Uterus (tissue), 4 donors: ENCODE measurements at places on chromosomes 12 and 14. TPM values are rescaled to one million over a fixed set of nuclear protein-coding genes. Genes with fewer than 3 reads are reported as not detected.

DNA sequence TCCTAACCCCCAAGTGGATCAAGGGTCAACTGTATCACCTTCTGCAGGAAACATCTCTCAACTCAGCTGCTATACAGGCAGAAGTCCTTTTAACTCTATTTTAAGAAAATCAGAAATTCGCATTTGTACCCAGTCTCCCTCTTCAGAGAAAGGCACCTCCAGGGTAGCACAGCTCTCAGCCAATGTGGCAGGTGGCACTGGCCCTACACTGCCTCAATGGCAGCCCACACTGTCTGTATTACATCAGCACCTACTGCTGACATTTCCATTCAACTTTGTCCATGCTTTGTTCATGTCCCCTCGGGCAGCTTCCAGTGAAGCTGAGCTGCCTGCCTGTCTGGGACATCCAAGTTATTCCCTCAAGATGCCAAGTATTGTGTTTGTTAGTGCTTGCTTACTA is 8.8 kb downstream of the SPTSSA start:
- no peak for DNase-seq
- H3K27ac ChIP-seq, result no peak overlapping the region
- no peaks in the 10 kb centered on the region for H3K4me1 ChIP-seq
- H3K36me3 ChIP-seq, result no peaks in the 10 kb centered on the region

GRCh38 chr14:59619061-59619460 is 42.4 kb upstream of the CCDC175 start:
- DNase-seq, result no peak
- no peak overlapping the region for H3K4me3 ChIP-seq
- no peaks in the 10 kb centered on the region for H3K36me3 ChIP-seq

GRCh38 chr12:113044516-113044915 is 12.0 kb upstream of the DTX1 start:
- no peaks in the 10 kb centered on the region for H3K36me3 ChIP-seq
- H3K27me3 ChIP-seq, result no peaks in the 10 kb centered on the region
- H3K27ac ChIP-seq, result no peak overlapping the region
- H3K4me3 ChIP-seq, result no peak overlapping the region

GRCh38 chr14:105346876-105347586 is 32.5 kb downstream of the PACS2 start:
- no peaks in the 10 kb centered on the region for H3K27me3 ChIP-seq
- DNase-seq, result no peak
- H3K36me3 ChIP-seq, result no peaks in the 10 kb centered on the region
- no peak overlapping the region for H3K4me3 ChIP-seq

GRCh38 chr14:89178800-89179535 is 238.1 kb downstream of the FOXN3 start:
- H3K27me3 ChIP-seq, result no peaks in the 10 kb centered on the region
- no peak overlapping the region for H3K27ac ChIP-seq
- H3K4me1 ChIP-seq, result no peaks in the 10 kb centered on the region
- H3K36me3 ChIP-seq, result no peaks in the 10 kb centered on the region

DNA sequence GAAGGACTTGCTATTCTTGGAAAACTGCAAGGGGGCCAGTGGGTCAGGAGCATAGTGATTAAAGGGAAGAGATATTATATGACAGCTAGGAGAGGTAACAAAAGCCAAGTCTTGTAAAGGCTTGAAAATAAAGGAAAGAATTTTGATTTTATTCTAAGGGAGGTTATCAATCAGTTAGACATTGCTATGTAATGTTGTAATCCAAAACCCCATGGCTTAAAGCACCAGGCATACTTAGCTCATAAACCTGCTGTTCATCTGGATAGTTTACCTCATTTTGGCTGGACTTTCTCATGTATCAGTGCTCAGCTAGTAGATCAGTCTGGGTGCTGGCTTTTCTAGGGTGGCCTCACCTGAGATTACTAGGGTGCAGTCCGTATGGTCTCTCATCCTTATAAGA is 680.9 kb upstream of the LMO3 start:
- no peaks in the 10 kb centered on the region for H3K4me1 ChIP-seq
- no peak for DNase-seq

DNA sequence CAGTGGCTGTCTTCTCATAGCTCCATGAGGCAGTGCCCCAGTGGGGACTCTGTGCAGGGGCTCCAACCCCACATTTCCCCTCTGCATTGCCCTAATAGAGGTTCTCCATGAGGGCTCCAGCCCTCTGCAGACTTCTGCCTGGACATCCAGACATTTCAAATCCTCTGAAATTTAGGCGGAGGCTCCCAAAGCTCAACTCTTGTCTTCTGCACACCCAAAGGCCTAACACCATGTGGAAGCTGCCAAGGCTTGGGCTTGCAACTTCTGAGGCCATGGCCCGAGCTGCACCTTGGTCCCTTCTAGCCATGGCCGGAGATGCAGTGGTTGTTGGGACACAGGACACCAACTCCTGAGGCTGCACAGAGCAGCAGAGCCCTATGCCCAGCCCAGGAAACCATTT is 20.5 kb upstream of the PPP2R5C start:
- H3K27me3 ChIP-seq, result no peaks in the 10 kb centered on the region
- no peak overlapping the region for H3K27ac ChIP-seq
- H3K36me3 ChIP-seq, result no peaks in the 10 kb centered on the region
- no peak for DNase-seq

- H3K4me1 ChIP-seq, result no peaks in the 10 kb centered on the region
- no peak overlapping the region for H3K27ac ChIP-seq
- no peak overlapping the region for H3K4me3 ChIP-seq
- DNase-seq, result no peak
- no peaks in the 10 kb centered on the region for H3K36me3 ChIP-seq
- no peaks in the 10 kb centered on the region for H3K27me3 ChIP-seq
Measured at GRCh38 chr12:34363050-34363673, 340.9 kb downstream of the ALG10 start.

DNA sequence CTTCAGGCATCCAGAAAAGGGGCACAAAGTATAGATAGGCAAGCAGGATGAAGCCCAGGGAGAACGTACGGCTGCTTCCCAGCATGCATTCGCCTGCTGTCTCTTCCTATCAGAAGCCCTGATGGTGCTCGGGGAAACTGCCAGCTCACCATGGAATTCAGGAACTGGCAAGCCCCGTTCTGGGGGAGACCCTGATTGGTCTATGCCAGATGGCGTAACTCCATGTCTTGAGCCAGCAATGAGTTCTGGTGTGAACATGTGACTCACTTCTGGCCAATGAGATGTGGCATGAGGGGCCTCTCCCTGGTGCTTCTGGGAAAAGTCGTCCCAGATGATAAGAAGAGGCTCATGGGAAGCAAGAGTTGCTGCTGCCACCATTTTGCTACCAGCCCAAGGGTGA is 270.8 kb downstream of the BCL11B start:
- no peaks in the 10 kb centered on the region for H3K36me3 ChIP-seq
- no peaks in the 10 kb centered on the region for H3K4me1 ChIP-seq
- H3K27me3 ChIP-seq, result no peaks in the 10 kb centered on the region
- no peak for DNase-seq
- no peak overlapping the region for H3K4me3 ChIP-seq

DNA sequence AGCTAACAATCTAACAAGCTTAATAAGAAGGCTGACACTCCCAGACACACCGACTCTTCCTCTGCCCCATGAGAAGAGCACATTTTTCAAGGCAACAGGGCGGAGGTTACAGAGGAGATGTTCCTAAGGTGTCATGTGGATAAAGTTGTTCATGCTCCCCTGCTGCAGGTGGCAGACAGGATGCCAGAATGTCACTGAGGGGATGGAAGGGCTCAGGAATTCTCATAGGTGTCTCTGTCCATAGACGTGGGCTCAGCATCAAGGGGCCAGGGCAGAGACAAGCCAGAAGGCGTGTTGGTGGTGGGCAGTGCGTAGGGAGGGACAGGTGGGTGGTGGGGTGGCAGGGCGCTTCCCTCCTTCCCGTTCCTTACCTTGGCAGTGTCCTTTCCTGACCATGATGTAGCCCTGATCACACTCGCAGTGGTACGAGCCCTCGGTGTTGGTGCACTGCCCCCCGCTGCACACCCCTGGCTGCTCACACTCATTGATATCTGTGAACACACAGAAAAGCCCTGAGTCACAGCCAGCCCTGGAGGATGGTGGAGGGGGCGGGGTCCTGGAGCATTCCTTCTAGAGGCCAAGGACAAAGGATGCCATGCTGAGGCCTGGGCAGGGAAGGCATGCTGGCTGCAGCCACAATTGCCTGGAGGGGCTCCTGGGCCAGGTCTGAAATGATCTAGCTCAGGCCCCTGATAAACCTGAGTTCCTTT is 23.0 kb downstream of the ISCA2 start:
- H3K36me3 ChIP-seq, result no peaks in the 10 kb centered on the region
- H3K4me3 ChIP-seq, result no peak overlapping the region
- no peak for DNase-seq
- H3K4me1 ChIP-seq, result no peaks in the 10 kb centered on the region
- no peaks in the 10 kb centered on the region for H3K27me3 ChIP-seq
- H3K27ac ChIP-seq, result no peak overlapping the region

- H3K4me3 ChIP-seq, result no peak overlapping the region
- no peaks in the 10 kb centered on the region for H3K4me1 ChIP-seq
- no peak overlapping the region for H3K27ac ChIP-seq
- DNase-seq, result no peak
- no peaks in the 10 kb centered on the region for H3K36me3 ChIP-seq
Measured at GRCh38 chr12:130619385-130620001, 96.6 kb downstream of the RIMBP2 start.

GRCh38 chr12:5912437-5913334 is 32.4 kb downstream of the ANO2 start:
- H3K4me1 ChIP-seq, result no peaks in the 10 kb centered on the region
- no peak for DNase-seq
- no peaks in the 10 kb centered on the region for H3K36me3 ChIP-seq

GRCh38 chr14:104294983-104295680 is 156.7 kb downstream of the KIF26A start:
- H3K27ac ChIP-seq, result no peak overlapping the region
- H3K27me3 ChIP-seq, result no peaks in the 10 kb centered on the region
- H3K36me3 ChIP-seq, result no peaks in the 10 kb centered on the region
- DNase-seq, result no peak

GRCh38 chr12:5577741-5578140 is 145.8 kb downstream of the NTF3 start:
- H3K27ac ChIP-seq, result no peak overlapping the region
- no peaks in the 10 kb centered on the region for H3K27me3 ChIP-seq
- H3K4me1 ChIP-seq, result no peaks in the 10 kb centered on the region
- no peak for DNase-seq
- H3K36me3 ChIP-seq, result no peaks in the 10 kb centered on the region

GRCh38 chr14:76941946-76942805 is 86.3 kb downstream of the IRF2BPL start:
- no peaks in the 10 kb centered on the region for H3K36me3 ChIP-seq
- no peak overlapping the region for H3K4me3 ChIP-seq
- H3K4me1 ChIP-seq, result no peaks in the 10 kb centered on the region
- no peak overlapping the region for H3K27ac ChIP-seq
- DNase-seq, result no peak

- DNase-seq, result no peak
- H3K27ac ChIP-seq, result no peak overlapping the region
- H3K36me3 ChIP-seq, result no peaks in the 10 kb centered on the region
- H3K27me3 ChIP-seq, result no peaks in the 10 kb centered on the region
Measured at GRCh38 chr12:9127484-9127883, 11.8 kb upstream of the A2M start.

- no peak for DNase-seq
- H3K27me3 ChIP-seq, result no peaks in the 10 kb centered on the region
- H3K27ac ChIP-seq, result peak overlapping the region; percentile 92
- peaks cover 12% of the 10 kb centered on the region for H3K4me1 ChIP-seq
- H3K4me3 ChIP-seq, result no peak overlapping the region
- no peaks in the 10 kb centered on the region for H3K36me3 ChIP-seq
Measured at GRCh38 chr14:54682578-54682977, 115.7 kb downstream of the SAMD4A start.

DNA sequence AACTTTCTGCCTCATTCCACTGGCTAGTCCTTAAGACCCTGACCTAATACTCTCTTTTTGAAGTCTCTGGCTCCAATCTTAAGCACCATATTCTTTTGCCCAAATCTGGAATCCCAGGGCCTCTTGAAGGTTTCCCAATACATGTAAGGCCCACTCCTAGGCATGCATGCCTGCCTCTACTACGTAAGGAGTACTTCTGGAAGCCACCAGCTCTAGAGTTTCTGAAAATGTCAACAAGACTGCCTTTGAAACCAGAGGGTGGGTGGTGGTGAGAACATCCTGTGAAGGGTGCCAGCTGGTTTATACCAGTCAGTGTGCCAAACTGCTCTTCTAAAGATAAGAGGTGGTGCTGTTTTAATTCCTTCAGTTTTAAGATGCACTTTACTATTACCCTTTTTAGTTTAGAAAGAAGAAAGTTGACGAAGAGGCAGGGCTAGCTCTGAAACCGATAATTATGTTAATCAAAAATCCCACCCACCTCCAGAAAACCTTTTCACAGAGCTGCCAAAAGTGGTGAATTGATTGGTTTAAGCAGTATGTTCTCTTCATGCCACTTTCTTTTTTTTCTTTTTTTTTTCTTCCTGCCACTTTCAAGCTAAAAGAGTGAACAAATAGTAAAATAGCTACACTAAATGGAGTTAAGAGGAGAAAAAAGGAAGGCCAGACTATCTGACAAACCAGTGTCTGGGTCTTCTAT is 8.7 kb upstream of the WDR89 start:
- H3K4me3 ChIP-seq, result no peak overlapping the region
- no peaks in the 10 kb centered on the region for H3K36me3 ChIP-seq
- H3K4me1 ChIP-seq, result no peaks in the 10 kb centered on the region
- H3K27ac ChIP-seq, result no peak overlapping the region
- DNase-seq, result no peak
- H3K27me3 ChIP-seq, result no peaks in the 10 kb centered on the region

GRCh38 chr12:120979862-120980696 is 1.7 kb downstream of the HNF1A start:
- no peaks in the 10 kb centered on the region for H3K36me3 ChIP-seq
- H3K4me1 ChIP-seq, result no peaks in the 10 kb centered on the region
- no peak overlapping the region for H3K4me3 ChIP-seq
- H3K27me3 ChIP-seq, result no peaks in the 10 kb centered on the region

- H3K27me3 ChIP-seq, result no peaks in the 10 kb centered on the region
- peak overlapping the region; percentile 27 for H3K4me3 ChIP-seq
- DNase-seq, result peak; percentile 70
- H3K27ac ChIP-seq, result peak overlapping the region; percentile 18
- H3K4me1 ChIP-seq, result peaks cover 3% of the 10 kb centered on the region
Measured at GRCh38 chr14:20631023-20631879, 10.2 kb downstream of the OR6S1 start.

GRCh38 chr12:3134526-3135135 is 57.5 kb downstream of the TSPAN9 start:
- H3K4me3 ChIP-seq, result no peak overlapping the region
- peak overlapping the region; percentile 11 for H3K27ac ChIP-seq
- H3K4me1 ChIP-seq, result peaks cover 11% of the 10 kb centered on the region
- H3K36me3 ChIP-seq, result no peaks in the 10 kb centered on the region
- DNase-seq, result no peak

TBC1D30 gene
- 14.8 TPM for total RNA-seq

MAP1LC3B2 gene
- 3.6 TPM for total RNA-seq

PPP1R3E gene
- total RNA-seq, result 3.3 TPM

TGM1 gene
- total RNA-seq, result 1.6 TPM

RILPL1 gene
- total RNA-seq, result 32.3 TPM

TMEM52B gene
- total RNA-seq, result not detected

RERGL gene
- total RNA-seq, result 4.4 TPM

NFATC4 gene
- total RNA-seq, result 77.1 TPM

NINJ2 gene
- not detected for total RNA-seq

KANSL2 gene
- 34.1 TPM for total RNA-seq

GPRC5A gene
- 2.0 TPM for total RNA-seq
